ENCODE measurements at places on chromosomes 2 and 18.

DNA sequence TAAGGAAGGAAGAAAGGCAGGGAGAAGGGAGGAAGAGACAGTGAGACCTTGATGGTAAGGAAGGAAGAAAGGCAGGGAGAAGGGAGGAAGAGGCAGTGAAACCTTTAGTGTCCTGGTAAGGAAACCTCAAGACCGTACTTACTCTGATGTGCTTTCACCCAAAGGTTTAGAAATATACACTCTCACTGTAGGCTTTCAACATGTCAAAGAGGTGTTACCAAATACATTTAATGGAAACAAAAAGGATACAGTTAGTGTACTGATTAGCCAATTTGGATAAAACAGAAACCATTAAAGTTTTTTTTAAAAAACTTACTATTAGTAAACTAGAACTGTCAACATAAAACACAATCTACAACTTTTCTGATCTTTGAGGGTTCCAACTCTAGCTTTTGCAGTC lies 7.1 kb downstream of the FBXO15 start:
- no peak for DNase-seq

GRCh38 chr2:75310876-75311275 lies 111.6 kb upstream of the TACR1 start:
- no peak for DNase-seq

DNA sequence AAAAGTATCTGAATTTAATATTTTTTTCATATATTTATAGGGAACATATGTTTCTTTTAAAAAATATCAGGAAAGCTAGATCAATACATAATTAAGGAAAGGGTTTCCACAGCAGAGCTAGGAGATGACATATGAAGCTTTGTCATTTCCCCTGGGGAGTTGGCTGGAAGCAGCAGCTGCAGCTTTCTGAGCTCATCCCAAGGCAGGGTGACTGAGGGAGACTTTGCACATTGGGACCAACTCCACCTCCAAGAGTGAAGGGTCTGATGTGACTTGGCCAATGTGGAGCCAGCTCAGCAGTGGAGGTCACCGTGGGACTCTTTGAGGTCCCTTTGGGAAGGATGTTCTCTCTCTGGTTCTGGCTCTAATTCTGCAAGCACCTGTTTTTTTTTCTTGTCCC lies 315.1 kb downstream of the RDH14 start:
- DNase-seq = no peak

DNA sequence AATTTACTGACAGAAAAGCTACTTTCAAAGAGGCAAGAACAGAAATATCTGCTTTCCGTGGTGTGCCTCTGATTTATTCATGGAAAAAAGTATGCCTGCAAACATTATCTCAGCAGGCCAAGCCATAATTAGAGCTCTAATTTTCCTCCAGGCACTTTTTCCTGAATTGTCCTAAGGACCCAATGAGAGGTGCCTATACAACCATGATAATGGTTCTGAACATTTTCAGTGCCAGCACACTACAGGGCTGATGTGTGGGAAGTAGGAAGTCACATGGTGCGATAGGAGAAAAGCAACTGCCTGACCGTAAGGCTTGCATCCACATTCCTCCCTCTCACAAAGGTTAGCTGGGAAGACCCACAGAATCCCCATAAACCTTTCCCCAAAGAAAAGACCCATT lies 45.9 kb upstream of the EGR4 start:
- no peak for DNase-seq

- DNase-seq = no peak
Measured at GRCh38 chr2:49515996-49516782, 361.9 kb upstream of the FSHR start.

- DNase-seq = no peak
Measured at GRCh38 chr2:36707050-36707449, 10.5 kb downstream of the VIT start.

- no peak for DNase-seq
Measured at GRCh38 chr2:224264259-224264658, 137.6 kb downstream of the FAM124B start.

DNA sequence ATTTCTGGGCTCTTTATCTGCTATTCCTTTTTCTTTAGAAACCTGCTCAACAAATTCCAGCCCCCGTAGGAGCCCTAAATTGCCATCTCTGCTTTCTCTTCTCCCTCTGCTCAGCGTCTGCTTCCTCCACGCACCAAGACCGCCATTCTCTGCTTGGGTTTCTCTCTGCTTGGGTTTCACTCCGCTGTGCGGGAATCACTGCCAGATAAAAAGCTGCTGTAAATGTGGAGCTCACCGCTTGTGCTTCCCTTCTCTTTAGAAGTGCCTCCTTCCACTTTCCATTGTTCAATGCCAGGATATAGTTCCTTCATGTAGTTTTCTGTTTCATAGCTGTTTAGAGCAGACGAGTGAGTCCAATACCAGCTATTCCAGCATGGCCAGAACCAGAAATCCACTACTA lies 45.9 kb downstream of the TMEM237 start:
- no peak for DNase-seq

- no peak for DNase-seq
Measured at GRCh38 chr2:240293557-240294461, 141.7 kb upstream of the GPC1 start.

DNA sequence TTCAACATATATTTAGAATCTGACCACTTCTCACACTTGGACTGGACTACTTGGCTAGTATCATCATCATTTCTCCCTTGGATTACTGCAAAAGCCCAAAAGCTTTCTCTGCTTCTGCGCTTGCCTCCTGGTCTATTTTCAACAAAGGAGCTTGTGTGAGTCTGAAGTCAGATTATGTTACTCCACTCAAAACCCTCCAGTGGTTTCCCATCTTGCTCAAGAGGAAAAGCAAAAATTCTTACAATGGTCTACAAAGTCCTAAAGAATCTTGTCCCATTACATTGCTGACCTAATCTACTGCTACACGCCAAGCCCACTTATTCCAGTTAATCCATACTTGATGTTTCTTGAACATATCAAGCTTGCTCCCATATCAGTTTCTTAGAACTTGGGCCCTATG lies 9.6 kb downstream of the PREPL start:
- DNase-seq = no peak

GRCh38 chr2:175965773-175966172 lies 36.3 kb downstream of the LNPK start:
- no peak for DNase-seq

DNA sequence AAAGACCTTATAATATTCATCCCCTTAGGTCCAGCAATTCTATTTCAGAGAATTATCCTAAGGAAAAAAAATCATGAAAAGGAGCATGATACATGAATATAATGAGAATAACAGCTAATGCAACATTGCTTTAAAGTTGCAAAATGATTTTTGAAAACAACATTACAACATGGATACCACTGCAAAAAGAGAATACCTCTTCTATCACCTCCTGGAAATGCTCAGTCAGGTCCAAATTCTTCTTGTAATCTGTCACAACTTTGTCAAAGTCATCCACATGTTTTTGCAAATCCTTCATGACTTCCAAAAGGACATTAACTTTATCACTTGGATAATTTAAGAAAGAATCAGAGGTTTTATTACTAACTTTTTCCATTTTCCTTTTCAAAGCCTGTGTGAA lies 47.9 kb upstream of the TTN start:
- DNase-seq = no peak

DNA sequence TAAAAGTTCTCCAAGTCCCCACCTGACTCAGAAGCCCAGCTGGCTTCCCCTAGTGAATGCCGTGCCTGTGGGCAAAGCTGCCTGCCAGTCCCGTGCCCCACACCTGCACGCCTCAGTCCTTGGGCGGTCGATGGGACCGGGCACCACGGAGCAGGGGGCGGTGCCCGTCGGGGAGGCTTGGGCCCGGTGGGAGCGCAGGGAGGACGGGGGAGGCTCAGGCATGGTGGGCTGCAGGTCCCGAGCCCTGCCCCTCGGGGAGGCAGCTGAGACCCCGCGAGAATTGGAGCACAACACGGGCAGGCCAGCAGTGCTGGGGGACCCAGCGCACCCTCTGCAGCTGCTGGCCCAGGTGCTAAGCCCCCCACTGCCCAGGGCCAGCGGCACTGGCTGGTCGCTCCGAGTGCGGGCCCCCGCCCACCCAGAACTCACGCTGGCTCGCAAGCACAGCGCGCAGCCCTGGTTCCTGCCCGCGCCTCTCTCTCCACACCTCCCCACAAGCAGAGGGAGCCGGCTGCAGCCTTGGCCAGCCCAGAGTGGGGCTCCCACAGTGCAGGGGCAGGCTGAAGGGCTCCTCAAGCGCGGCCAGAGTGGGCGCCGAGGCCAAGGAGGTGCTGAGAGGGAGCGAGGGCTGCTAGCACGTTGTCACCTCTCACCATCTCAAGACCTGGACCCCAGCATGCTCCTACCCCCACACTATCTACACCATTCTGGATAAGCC lies 215.5 kb downstream of the TNS1 start:
- DNase-seq = no peak

DNA sequence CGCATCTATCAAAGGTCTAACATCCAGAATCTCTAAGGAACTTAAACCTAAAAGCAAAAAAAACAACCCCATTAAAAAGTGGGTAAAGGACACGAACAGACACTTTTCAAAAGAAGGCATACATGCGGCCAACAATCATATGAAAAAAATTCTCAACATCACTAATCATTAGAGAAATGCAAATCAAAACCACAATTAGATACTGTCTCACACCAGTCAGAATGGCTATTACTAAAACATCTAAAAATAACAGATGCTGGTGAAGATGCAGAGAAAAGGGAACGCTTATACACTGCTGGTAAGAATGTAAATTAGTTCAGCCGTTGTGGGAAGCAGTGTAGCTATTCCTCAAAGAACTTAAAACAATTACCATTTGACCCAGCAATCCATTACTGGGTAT lies 38.0 kb downstream of the PPP3R1 start:
- DNase-seq = no peak

- DNase-seq = no peak
Measured at GRCh38 chr2:164485541-164485940, 135.7 kb downstream of the GRB14 start.

DNA sequence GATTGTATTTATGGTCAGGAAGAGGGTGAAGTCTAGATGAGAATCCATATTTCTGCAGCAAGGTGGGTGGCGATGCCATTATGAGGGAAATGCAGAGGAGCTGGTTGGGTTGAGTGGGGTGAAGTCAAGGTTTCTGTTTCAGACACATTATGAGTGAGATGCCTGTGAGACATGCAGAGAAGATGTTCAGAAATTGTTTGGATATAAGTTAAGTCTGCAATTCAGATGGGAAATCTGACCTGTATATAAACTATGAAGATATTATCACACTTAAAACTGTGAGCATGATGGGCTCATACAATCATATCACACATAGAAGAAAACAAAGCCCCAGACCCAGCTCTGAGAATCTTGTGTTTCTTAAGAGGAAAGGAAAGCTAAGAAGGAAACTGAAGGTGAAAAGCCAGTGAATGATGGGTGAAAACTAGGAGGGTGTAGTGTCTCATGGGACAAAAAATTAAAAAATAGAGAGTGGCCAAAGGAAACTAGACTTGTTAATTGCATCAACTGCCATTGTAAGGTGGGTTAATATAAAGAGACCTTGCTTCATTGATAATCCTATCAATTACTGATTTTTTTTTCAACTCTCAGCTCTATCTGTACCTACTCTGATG lies 14.2 kb downstream of the GALNT5 start:
- no peak for DNase-seq

DNA sequence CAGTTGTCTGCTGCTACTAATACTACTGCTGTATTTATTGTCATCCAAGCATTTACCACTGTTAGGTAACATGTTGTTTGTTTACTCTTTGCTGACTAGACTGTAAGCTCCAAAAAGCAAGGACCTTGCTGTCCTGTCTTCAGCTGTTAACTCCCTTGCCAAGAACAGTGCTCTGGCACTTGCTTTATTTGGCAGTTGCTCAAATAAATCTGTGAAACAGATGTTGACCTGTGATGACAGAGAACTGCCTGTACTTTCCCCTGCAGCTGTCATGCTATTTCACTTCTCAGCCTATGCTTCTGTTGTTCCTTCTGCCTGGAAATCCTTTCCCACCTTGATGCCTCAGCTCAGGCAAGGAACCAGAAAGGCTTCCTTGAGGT lies 181.2 kb downstream of the ATAD2B start:
- DNase-seq = no peak

GRCh38 chr2:48343571-48344440 lies 186.1 kb upstream of the STON1 start:
- DNase-seq = no peak

DNA sequence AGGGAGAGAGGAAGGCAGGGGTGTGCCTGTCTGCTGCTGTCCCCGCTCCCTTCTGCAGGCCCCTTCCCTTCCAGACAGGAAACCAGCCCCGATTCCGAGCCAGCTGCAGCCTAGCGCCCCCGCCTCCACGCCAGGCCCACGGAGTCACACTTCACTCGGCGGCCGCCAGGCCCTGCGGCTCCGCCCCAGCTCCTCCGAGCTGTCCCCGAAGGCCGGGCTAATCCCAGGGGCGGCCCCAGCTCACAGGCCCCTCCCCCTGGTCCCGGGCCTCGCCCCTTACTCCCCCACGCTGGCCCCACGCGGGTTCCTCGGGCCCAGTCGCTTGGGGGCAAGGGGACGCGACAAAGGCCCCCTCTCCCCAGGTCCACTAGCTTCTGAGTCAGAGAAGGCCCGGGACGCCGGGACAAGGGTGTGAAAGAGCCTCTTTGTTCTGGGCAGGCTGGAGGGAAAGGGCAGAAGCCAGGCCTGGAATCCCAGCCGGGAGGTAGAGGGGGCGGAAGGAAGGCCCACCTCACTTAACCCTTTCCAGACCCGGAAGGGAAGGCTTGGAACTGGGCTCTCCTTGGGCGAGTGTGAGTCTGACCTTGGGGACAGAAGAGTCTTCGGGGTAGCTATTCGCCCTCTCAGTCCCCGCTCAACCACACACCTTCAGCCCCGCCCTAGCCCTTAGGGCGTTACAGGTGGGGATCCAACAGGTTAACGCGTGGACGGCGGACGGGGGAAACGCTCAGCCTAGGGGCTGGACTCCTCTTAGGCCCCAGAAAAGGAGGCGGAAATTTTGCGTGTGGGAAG lies 1.2 kb downstream of the RTKN start:
- no peak for DNase-seq

GRCh38 chr2:102126169-102126568 lies 16.4 kb upstream of the IL1R1 start:
- DNase-seq = no peak

DNA sequence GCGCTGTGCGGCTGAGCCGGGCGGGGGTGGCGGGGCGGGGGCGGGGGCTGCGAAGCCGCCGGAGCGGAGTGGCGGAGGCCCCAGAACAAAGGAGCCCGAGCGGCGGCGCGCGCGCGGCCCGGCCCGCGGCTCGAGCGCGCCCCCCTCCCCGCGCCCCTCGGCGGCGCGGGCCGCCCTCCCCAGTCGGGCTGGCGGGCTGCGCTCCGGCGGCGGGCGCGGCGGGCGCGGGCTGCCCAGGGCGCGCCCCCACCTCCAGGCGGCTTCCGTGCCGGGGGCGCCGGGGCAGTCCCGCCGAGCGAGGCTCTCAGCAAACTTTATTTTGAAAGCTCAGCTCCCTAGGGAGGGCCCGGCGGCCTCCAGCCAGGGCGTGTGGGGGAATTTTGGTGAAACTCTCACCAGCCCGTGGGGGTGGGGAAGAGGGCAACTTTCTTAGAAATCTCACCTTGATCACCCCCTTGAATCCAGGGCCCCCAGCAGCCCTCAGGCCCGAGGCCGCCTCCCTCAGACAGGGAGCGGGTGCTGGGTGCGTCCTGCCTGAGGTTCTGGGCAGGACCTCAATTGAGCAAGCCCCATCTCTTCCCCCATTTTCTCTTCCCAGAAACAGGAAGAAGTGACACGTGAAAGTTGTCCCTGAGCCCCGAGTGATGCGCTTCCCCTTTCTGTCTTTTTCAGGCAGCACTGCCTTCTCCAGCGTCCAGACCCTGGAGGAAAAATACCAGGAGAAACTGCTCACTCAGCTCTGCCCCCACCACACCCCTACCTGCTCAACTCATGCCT lies 786 bp downstream of the TET3 start:
- no peak for DNase-seq

Data from activated CD4-positive, alpha-beta T cell treated with anti-CD3 and anti-CD28 coated beads for 1 hour (primary cell).